ENCODE measurements at places on chromosomes 7 and 10. TPM values are rescaled to one million over a fixed set of nuclear protein-coding genes. Genes with fewer than 3 reads are reported as not detected.

Gene ADCYAP1R1
- not detected for total RNA-seq

Gene GPR15LG
- total RNA-seq: 0.44 TPM

Gene GNAT3
- total RNA-seq: not detected

Gene HABP2
- 25.6 TPM for total RNA-seq

Gene ZNF853
- total RNA-seq: 5.4 TPM

Gene EPDR1
- 17.0 TPM for total RNA-seq
